ENCODE measurements at places on chromosomes 2 and 18.

- no peak for DNase-seq
Measured at GRCh38 chr18:70220628-70221027, 15.1 kb upstream of the RTTN start.

DNA sequence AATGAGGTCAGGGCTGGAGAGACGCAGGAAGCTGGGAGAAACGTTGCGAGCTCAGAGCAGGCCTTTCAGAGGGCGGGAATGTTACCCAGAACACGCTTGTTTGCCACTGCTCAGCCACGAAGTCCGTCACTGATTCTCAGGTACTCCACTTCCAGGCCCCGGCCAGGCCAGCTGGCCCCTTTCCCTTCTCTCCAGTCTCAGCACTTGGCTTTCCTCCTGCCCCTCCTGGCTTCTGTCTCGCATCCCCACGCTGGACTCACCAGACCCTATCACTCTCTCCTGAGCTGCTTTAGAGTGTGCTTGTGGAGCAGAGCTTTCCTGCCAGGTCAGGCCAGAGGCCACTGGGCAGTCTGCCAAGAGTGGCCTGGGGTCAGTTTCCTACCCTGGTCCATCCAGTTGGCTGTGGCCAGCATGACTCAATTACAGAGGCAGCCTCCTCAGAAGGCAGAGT, 151.4 kb downstream of the TWIST2 start:
- no peak for DNase-seq

- no peak for DNase-seq
Measured at GRCh38 chr2:120884472-120885290, 149.0 kb downstream of the GLI2 start.

- DNase-seq: no peak
Measured at GRCh38 chr18:59814891-59815290, 84.9 kb upstream of the PMAIP1 start.

GRCh38 chr2:50509852-50510251, 522.1 kb downstream of the NRXN1 start:
- no peak for DNase-seq

- DNase-seq: no peak
Measured at GRCh38 chr2:65364986-65365733, 67.2 kb downstream of the SPRED2 start.

GRCh38 chr2:229780856-229781773, 66.8 kb upstream of the DNER start:
- DNase-seq: no peak

GRCh38 chr2:191151331-191151730, 537 bp upstream of the STAT4 start:
- DNase-seq: no peak

DNA sequence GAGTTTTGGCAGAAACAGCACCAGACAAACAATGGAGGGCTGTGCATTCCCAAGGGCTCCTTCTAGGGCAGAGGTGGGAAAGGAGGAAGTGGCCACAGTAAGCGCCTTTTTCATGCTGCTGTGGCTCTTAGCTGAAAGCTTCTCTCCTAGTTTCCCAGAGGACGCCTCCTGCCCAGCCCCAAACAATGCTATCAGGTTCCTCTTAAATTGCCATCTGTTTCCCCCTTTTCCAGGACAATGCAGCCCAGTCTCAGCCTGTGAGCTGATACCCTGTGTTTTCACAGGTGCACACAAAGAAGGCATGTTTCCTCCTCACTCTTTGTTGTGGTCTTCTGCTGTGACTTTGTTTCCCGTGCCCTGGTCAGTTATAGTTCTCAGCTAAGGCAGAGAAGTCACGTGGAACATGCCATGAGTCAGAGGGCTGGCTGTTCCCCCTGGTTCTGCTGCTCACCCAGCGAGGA, 5.4 kb upstream of the FAM124B start:
- no peak for DNase-seq

- no peak for DNase-seq
Measured at GRCh38 chr2:126913881-126914615, 15.4 kb downstream of the TEX51 start.

- no peak for DNase-seq
Measured at GRCh38 chr2:9752441-9753275, 90.6 kb upstream of the TAF1B start.

GRCh38 chr2:65161551-65162100, 31.7 kb upstream of the RAB1A start:
- DNase-seq: no peak

- DNase-seq: no peak
Measured at GRCh38 chr18:69102959-69103358, 297.7 kb upstream of the DOK6 start.

DNA sequence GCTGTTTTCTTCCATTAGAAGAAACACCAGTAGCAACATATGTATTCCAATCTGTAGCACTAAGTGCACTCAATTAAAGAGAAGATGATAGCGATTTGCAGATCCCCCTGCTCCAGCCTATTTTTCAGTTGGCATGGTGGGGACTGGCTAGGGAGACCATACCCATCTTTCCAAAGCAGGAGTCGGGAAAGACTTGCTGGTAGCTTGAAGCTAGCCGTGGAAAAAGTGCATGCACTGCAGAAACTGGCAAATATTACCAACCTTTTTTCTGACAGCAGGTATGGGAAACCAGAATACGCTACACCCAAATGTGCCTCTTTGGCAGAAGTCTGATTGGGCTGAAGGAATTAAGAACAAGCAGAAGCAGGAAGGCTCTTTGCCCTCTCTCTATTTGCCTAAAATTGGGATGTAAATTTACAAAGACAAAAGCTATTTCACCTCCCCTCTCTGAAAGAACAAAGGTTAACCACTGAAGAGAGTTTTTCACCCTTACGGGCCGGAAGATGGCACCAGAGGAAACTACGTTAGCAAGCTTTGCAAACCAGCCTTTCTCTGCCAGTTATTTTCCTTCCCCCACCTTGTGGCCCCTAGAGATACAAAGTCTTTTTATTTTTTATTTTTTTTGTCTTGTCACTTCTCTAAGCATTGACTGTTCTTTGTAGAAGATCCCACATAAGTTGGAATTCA, 273.1 kb downstream of the DLGAP1 start:
- DNase-seq: no peak

DNA sequence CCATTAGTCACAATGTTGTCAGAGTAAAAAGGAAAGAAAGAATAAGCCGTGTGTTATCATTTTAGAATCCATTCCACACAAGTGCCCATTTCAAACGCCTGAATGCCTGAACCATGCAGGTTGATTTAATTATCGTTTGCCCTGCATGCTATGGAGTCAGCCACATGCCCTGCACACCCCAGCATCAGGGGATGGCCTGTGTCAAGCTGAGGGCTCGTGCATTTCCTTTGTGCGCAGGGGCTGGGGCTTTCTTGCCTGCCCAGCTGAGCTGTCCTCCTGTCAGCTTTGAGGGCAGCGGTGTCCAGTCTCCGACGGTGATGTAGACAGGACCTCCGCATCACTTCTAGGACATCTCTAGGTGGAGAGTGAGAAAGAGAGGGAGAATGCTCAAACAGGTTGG, 200.4 kb downstream of the TSN start:
- no peak for DNase-seq

DNA sequence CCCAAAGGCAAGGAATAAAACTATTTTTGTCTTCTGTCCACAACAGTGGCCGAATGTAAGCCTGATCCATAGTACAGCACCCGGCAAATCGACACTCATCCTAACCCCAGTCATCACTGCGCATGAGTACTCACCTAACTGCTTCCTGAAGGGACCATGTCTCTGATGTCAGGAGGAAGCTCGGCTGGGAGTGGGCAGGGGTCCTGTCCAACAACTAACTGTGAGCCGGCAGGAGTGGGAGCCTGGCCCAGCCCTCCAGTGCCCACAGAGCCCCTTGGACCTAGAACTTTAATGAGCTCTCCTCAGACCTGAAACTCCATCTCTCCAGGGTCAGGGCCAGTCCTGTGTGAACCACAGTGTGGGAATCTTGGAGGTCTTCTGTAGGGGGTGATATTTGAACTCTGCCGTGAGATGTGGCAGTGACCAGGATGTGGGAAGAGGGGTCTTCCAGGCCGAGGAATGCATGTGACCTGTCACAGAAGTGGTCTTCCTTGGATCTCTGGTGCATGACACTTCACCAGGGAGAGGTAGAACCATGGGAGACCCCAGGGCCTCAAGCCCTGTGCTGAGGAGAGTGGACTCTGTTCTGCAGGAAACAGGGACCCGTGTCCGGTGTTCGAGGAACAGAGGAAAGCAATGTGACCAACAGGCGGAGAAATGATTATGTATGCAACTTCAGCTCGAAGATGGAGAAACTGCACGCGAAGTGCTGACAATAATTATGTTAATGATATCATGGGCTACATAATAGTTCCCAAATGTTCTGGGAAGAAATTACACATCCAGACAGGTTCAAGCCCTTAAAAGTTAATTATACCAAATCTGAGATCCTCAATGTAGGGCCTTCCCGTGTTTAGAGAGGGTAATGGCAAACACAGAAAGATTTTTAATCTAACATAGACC, 240.1 kb upstream of the HDAC4 start:
- DNase-seq: no peak

- no peak for DNase-seq
Measured at GRCh38 chr18:4444306-4444705, 10.8 kb downstream of the DLGAP1 start.

DNA sequence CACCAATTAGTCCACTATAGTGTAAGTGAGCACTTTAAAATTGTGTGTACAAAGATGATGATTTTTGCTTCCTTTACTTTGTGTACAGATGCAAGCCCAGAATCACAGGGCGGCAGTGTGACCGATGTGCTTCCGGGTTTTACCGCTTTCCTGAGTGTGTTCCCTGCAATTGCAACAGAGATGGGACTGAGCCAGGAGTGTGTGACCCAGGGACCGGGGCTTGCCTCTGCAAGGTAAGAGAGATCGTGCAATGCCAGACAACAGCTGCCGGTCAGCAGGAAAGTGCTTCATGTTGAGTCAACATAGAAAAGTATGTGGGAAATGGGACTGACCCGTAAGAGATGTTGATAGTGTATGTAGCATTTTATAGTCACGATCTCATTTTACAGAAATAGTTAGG, 156.8 kb upstream of the TTC39C start:
- DNase-seq: no peak

DNA sequence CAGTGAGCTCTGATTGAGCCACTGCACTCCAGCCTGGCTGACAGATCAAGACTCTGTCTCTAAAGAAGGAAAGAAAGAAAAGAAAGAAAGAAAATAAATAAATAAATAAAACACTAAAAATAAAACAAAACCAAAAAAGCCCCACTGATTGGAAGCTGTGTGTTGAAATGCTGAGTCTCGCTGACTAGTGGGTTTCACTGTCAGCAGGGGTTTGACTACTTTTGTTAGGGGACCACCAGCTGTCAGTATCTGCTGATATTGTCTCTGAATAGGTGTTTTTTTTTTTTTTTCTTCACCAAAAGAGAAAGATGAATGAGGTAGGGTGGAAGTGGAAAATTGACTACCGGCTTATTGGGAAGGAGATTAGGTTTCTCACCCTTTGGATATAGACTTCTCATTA, 12.8 kb upstream of the ACTR2 start:
- DNase-seq: no peak

GRCh38 chr18:80249217-80250093, 2.1 kb upstream of the PARD6G start:
- DNase-seq: no peak

GRCh38 chr2:129813404-129813803, 166.1 kb upstream of the RAB6C start:
- DNase-seq: no peak

DNA sequence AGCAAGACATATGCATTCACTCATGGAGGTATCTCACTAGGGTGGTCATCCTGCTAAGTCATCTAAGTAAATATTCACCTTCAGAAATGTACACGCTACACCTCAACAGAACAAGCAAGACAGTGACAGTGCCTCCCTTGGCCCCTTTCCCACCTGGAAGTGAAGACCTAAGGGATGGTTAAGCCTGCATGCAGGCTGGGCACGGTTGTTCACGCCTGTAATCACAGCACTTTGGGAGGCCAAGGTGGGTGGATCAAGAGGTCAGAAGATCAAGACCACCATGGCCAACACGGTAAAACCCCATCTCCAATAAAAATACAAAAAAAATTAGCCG, 4.4 kb downstream of the LIMS2 start:
- DNase-seq: no peak

DNA sequence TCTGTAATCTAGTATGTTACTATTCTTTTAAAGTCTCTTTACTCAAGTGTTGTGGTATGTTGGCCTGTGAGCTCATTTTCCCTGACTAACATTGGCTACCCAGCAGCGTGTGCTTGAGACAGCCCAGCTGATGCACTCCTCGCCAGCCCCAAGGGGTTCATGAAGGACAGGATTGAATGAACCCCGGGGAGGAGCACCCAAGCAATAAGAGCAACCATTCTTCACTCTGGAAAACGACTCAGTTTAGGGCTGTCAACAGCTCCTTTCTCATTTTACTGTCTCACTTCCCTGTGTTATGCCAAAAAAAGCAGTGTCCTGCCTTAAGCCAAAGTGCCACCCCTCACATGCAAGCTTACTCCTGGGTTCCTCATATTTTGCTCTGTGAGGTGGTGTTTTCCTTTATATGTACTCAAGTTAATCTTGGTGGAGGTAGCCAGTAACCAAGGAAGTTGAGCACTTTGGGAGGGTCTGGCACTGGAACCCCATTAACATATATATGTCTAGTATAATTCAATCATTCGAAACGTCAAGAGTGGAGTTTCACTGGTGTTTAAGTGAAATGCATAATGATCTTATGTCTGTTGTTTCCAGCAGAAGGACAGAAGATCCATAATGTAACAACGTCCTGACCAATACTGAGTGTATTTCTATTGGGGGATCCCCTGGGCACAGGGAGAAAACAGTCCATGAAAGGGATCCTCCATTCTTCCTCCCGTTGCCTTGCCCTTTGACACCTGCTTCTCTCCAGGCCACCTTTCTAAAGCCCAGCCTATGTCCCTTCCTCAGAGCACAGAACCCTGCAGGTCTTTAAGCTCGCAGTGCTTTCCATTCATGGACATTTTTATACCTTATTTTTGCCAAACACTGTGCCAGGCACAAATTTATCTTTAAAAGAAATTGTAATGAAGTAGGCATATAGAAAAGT, 43.2 kb downstream of the ATIC start:
- DNase-seq: no peak

DNA sequence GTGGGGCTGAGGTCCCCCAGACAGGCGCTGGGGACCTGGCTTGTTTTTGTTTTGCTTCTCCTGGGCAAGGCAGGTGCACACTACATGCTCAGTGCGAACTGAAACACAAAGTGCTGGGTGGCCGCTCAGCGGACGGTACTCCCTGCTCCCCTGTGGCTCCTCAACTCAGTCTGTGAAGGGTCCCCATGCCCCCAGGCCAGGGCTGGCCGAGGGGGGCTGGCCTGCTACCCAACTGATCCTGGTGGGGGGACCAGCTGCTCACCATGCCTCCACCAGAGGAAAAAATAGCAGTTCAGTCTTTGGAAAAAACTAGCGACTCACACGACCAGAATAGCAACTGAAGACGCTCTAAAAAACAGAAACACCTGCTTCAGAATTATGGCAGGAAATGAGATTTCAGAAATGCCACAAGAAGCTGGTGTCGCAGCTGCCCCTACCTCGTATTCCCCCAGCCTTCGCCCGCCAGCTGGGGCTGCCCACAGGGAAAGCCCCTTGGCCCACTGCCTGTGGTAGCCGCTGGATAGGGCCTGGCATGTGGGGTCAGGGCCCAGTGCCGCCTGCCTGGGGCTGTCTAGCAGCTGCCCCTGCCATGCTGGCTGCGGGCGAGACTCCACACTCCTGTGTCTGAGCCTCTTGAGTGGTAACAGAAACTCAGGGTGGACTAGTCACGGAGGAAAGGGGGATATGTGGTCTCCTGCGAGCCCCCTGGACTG, 43.7 kb downstream of the MEX3C start:
- DNase-seq: no peak

Data from COR-L47 (cell line).